ENCODE measurements at places on chromosomes 3 and 15.

GRCh38 chr3:64355401-64355807 is 130.1 kb upstream of the PRICKLE2 start:
- no peak for DNase-seq

DNA sequence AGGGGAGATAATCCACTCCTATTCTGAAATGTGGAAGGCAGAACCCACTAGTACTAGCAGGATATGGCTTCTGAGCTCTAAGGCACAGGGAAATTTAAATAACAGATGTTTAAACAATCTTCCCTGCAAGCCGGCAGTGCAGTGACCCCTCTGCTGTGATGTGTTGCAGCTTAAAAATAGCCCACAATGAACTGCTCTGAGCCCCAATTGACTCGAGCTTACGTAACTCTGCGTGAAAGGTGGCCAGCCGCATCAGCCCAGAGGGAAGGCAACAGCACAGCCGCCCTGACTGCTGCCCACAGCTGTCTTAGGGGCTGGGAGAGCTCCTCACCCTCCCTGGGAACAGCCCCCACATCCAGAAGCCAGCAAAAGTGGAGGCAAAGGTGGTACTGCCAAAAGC is 12.5 kb upstream of the CAMKV start:
- peak; percentile 58 for DNase-seq

- no peak for DNase-seq
Observed at GRCh38 chr15:41392659-41393058, 9.6 kb downstream of the NDUFAF1 start.

GRCh38 chr3:48367201-48367600 is 4.8 kb upstream of the FBXW12 start:
- DNase-seq: no peak

DNA sequence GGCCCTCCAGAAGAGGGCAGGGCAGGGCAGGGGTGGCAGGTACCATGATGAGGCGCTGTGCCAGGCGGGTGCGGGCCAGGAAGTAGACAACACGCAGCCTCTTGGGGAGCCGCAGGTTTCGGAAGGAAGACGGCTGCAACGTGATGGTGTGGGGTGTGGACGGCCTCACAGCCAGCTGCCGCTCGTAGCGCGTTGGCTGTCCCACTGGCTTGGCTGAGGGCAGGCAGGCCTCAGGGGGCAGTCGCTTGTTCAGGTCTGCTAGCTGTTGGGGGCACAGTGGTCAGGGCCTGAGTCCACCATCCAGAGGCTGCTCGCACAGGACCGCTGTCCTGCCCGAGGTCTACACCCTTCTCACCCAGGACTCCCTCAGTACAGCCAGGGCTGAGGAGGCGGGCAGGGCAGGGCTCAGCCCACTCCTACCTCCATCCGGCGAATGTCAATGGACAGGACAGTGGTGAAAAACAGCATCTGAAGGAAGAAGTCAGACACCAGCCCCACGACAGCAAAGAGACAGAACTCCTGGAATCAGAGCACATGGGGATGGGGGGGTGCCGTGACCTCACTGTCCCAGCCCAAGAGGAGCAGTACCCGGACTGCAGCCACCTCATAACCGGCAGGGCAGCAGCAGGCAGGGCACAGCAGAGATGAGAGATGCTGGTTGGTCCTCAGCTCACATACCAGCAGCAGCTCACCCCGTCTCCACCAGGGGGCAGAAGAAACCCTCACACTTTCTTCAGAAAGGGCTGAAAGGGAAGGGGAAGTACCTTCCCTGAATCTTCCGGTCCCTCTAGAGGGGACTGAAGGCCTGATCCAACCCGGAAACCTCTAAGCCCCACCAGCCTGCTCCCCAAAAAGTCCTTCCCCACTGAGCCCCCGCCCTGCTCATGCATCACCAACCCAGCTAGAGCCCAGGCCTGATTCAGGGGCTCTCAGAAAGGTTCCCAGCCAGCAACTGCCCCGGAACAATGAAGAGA is 40.0 kb downstream of the PTPN23 start:
- DNase-seq: peak; percentile 94

Data from HuH-7.5 (cell line).